ENCODE measurements at places on chromosomes 7 and 10.
A peak's percentile ranks its signal among the peaks of the same experiment; 100 is the strongest.

DNA sequence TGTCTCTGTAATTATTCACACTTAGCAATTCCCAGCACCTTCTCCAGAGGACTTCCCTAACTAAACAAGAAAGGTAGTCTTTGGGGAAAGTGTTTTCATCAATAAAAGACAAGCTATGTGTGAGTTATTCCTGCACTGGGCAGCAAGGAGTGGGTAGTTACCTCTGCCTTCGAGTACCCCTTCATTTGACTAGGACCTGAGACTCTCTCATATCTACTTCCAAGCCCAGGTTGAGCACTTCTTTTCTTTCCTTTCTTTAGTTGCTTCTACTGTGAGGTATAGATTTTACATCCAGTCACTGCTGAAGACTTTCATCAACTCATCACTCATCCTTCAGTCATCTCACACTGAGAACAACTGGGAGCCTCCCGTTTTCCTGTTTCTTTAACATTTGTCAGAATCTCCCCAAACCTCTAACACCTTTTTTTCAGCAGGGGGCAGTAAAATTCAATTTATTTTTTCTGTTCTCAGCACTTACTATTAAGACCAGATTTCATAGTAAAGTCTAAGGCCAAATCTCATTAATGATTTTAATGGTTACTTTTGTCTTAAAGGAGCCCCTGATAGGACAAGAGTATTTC is 80.1 kb upstream of the PRSS1 start:
- no peaks in the 10 kb centered on the region for H3K27me3 ChIP-seq
- no peak overlapping the region for H3K4me3 ChIP-seq
- no peaks in the 10 kb centered on the region for H3K36me3 ChIP-seq
- no peak for DNase-seq
- H3K4me1 ChIP-seq: no peaks in the 10 kb centered on the region
- H3K27ac ChIP-seq: no peak overlapping the region

DNA sequence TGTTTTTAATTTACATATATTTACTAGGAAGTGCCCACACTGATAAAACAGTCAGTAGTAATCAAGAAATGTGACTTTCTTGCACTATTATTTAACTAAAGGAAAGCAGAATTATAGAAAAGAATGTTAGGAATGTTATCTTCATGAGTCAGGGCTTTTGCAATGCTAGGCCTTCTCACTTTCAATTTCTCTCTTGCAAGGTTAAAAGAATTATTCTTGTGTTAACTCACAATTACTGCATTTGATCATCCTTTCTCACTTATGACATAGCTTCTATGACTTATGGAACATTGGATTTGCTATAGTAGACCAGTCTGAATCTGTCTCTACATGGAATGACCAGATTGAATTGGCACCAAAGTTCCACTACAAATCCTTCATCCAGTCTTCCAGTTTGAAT is 192.4 kb downstream of the SDK1 start:
- no peak overlapping the region for H3K27ac ChIP-seq
- H3K36me3 ChIP-seq: no peaks in the 10 kb centered on the region
- no peak for DNase-seq
- no peaks in the 10 kb centered on the region for H3K4me1 ChIP-seq
- no peak overlapping the region for H3K4me3 ChIP-seq
- no peaks in the 10 kb centered on the region for H3K27me3 ChIP-seq

- no peaks in the 10 kb centered on the region for H3K27me3 ChIP-seq
- H3K4me3 ChIP-seq: no peak overlapping the region
- H3K36me3 ChIP-seq: peaks cover 9% of the 10 kb centered on the region
- H3K4me1 ChIP-seq: peaks cover 6% of the 10 kb centered on the region
- H3K27ac ChIP-seq: no peak overlapping the region
These were observed 30.6 kb downstream of the TMEM243 start for GRCh38 chr7:87188930-87189329.

- H3K27ac ChIP-seq: no peak overlapping the region
- DNase-seq: no peak
- H3K36me3 ChIP-seq: no peaks in the 10 kb centered on the region
- no peaks in the 10 kb centered on the region for H3K4me1 ChIP-seq
- no peaks in the 10 kb centered on the region for H3K27me3 ChIP-seq
- no peak overlapping the region for H3K4me3 ChIP-seq
These were observed 35.8 kb downstream of the NSUN6 start for GRCh38 chr10:18615618-18616017.

DNA sequence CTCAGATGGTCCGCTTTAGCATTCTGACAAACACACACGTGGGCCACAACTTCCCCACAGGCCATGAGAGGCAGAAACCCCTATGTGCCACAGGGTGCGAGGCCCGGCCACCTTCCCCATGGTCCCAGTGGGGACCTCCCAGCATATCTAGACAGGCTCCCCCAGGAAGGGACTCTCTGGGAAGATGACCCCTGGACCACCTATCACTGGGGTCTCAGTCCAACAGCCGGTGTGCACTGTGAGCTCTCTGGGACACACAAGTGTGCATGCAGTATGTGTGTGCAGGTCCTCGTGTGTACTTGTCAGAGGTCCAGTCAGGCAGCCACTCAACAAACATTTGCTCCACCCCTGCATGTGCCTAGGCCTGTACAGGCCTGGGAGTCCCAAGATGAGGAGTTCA is 18.7 kb downstream of the GRID1 start:
- H3K4me3 ChIP-seq: no peak overlapping the region
- H3K27me3 ChIP-seq: no peaks in the 10 kb centered on the region
- H3K27ac ChIP-seq: no peak overlapping the region
- H3K36me3 ChIP-seq: no peaks in the 10 kb centered on the region
- H3K4me1 ChIP-seq: no peaks in the 10 kb centered on the region

GRCh38 chr10:29651767-29652166 is 17.0 kb upstream of the SVIL start:
- H3K27me3 ChIP-seq: no peaks in the 10 kb centered on the region
- no peak for DNase-seq
- no peak overlapping the region for H3K27ac ChIP-seq
- H3K36me3 ChIP-seq: no peaks in the 10 kb centered on the region
- H3K4me1 ChIP-seq: peaks cover 21% of the 10 kb centered on the region

DNA sequence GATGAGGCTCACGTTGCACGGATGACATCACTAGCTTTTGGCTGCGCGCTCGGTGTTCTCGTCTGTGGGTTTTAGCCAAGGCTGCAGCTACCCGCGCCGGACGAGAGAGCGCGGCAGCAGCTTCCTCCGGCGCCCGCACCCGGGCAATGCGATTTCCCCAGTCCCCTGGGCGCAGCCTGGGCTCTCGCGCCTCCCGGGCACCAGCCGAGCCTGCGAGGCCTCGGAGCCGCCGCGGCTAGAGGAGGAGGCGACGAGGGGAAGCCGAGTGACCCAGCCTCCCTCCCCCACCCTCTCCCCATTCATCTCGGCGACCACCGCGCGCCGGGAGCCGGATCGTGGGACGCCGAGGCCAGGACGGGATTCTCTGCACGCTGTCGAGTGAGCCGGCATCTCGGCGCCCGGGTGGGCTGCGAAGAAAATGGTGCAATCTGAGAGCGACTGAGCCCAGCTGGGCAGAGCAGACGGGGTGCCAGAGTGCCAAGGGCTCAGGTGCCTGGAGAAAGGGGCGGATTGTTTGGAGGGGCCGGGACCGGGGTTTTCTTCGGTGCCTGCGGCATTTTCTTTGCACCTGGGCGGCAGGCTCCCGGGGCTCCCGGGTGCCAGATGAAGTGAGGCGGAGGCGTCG is 1.2 kb upstream of the TMEM178B start:
- peaks cover 67% of the 10 kb centered on the region for H3K27me3 ChIP-seq
- peaks cover 24% of the 10 kb centered on the region for H3K4me1 ChIP-seq
- H3K36me3 ChIP-seq: no peaks in the 10 kb centered on the region
- DNase-seq: no peak
- peak overlapping the region; percentile 60 for H3K27ac ChIP-seq

GRCh38 chr10:100148353-100149211 is 37.2 kb downstream of the ERLIN1 start:
- peaks cover 44% of the 10 kb centered on the region for H3K4me1 ChIP-seq
- peak overlapping the region; percentile 74 for H3K27ac ChIP-seq
- no peak for DNase-seq
- H3K4me3 ChIP-seq: no peak overlapping the region
- H3K36me3 ChIP-seq: peaks cover 17% of the 10 kb centered on the region
- H3K27me3 ChIP-seq: no peaks in the 10 kb centered on the region
